ENCODE measurements at places on chromosomes 13 and 19.

DNA sequence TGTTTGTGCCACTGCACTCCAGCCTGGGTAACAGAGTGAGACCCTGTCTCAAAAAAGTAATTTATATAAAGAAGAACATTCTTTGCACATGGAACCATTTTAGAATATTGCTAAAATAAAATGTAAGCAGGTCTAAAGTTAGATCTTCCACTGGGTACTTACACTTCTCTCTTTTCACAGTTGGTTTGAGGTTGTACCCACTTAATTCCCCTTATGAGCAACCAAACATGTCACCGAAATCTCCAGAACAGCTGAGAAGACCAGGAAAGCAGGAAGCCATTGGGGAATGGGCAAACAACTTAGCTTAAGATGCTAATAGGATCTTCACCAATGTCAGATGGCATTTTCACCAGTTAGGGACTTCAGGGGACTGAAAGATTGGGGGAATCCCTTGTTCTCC lies 18.8 kb downstream of the NLRP4 start:
- no peak for DNase-seq

DNA sequence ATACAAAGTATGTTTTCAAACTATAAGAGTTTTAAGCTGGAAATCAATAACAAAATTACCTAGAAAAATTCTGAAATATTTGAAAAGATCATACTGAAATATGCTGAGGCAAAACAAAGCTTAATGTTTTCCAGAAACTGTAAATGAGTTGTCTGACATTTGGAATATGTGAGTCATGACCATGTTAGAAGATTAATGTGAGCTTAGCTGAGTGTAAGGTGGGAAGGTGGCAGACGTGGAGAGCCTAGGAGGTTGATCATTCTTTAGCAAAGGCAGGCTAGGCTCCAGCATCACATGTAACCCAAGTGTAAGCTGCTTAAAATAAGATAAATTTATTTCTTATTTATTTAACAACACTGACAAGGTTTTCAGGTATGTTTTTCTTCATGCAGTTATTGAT lies 2086.1 kb upstream of the PCDH20 start:
- no peak for DNase-seq

DNA sequence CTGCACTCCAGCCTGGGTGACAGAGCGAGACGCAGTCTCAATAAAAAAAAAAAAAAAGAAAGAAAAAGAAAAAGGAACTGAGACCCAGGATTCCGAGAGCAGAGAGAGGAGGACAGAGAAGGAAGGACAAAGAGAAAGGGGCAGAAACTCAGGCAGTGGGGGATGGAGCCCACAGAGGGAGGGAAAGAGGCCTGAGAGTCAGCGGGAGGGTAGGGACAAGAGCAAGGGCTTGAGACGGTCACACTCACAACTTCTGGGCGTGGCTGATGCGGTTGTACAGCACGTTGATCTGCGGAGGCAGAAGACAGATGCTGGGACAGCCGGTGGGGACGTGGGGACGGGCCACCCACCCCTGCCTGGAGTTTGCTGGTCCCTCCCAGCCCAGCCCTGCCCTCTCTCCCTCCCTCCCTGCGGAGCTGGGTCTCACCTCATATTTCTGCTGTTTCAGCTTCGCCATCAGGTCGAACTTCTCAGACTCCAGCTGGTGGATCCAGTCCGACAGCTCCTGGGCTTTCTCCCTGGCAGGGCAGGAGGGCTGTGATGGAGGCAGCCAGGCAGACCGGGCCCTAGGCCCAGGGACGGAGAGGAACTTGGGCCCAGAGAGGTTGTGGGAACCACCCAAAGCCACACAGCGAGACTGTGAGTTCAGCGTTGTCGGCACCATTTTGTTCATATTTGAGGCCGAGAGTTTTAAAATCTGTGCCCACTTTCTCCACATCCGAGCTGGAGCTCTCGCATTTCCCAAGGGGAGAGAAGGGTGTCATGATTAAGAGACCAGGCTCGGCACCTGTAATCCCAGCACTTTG lies 15.2 kb downstream of the TNNT1 start:
- no peak for DNase-seq

GRCh38 chr13:40790154-40790616 lies 774 bp downstream of the SLC25A15 start:
- DNase-seq: no peak

GRCh38 chr13:24053519-24054251 lies 106.8 kb upstream of the SPATA13 start:
- peak; percentile 47 for DNase-seq

GRCh38 chr13:74646091-74646490 lies 511.9 kb upstream of the KLF12 start:
- no peak for DNase-seq

DNA sequence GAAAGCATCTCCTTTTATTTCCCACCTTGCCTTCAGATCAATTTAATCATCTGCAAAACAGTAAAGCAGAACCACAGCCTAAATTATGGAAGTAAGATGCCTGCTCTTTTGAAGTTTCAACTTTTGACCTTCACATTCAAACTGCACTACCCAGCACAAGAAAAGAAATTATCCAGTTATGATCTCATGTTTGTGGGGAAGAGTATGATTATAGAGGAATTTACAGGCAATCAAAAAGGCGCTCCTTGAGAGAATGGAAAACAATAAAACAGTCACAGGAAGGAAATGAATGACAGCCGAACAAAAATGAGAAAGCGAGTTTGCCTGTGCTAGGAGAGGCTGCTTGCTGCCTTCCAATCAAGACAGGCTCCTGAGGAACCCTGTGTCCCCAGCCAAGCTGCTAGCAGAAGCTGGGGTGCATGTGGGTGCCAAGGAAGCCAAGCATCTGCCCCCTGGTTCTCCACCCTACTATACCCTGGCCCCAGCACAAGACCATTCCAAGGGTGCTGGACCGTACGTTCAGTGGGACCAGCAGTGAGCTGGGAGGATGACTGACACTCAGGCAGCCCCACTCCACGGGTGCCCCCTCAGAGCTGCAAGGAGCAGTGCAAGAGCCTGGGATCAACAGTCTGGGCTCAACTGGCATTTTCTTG lies 47.8 kb downstream of the PEPD start:
- DNase-seq: no peak
